ENCODE measurements at places on chromosomes 1 and 21.

GRCh38 chr1:119002028-119002686 is 14.0 kb upstream of the TBX15 start:
- no peak for DNase-seq

GRCh38 chr1:217048104-217048707 is 325.0 kb upstream of the ESRRG start:
- DNase-seq, result peak; percentile 6

DNA sequence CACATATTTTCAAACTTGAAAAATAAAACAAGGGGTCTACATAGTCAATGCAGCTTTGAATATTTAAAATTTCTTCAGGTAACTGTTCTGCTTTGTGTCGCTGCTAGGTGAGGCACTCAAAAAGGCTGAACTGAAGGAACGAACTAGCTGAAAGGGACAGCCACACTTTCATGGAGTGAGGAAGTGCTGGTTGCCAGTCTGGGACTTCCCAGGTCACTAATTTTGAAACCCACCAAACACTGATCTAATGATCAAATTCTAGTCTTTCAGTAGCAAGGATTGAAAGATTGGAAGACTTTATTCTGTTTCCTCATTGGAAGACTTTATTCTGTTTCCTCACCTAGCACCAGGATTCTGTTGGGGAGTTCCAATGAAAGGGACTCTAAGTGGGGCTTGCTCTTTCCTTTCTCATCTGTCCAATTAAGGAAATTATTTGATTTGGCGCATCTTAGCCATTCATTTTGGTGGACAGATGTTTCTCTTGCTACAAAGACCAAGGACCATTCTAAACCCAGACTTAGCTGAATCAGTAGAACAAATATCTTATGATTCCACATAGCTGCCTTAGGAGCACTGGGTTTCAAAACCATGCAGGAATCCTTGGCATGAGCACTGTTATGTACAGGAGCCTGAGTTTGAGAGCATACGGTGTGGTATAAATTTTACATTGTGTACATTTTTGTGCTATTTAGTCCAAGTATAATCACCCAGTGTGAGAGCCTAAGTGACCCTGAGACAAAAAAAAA is 10.9 kb upstream of the ARID1A start:
- no peak for DNase-seq

DNA sequence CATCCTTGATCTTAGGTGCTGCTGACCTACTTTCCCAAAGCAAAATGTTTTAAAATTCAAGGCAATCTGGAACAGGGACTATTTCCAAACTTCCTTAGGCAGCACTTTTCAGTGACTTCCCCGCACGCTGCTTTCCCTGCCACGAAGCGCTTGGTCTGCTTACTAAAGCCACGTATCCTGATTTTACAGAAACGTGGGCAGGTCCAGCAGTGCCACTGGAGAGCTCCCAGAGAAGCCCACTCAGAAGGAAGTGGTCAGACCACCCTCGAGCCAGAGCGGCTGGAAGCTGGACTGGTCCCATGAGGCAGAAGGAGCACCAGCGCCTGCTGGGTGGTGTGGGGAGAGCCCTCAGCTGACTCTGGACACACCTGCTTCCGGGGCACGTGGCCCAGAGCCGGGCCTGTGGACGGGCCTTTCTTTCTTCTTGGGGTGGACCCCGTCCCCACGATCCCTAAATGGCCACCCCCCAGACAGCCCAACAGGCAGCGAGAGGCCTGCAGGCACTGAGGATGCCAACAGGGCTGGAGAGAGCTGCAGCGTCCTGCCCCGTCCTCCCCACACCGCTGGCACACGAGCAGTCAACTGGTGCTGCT is 23.2 kb downstream of the PTTG1IP start:
- DNase-seq, result no peak

- no peak for DNase-seq
These were observed 93.4 kb upstream of the KLHDC7A start for GRCh38 chr1:18387307-18387706.

- no peak for DNase-seq
These were observed 158.7 kb downstream of the NCAM2 start for GRCh38 chr21:21156957-21157356.
